Uterus (tissue), 4 donors: ENCODE measurements at places on chromosomes 3 and 15. TPM values are rescaled to one million over a fixed set of nuclear protein-coding genes. Genes with fewer than 3 reads are reported as not detected.
A peak's percentile ranks its signal among the peaks of the same experiment; 100 is the strongest.

SOX14 gene
- not detected for total RNA-seq

DNA sequence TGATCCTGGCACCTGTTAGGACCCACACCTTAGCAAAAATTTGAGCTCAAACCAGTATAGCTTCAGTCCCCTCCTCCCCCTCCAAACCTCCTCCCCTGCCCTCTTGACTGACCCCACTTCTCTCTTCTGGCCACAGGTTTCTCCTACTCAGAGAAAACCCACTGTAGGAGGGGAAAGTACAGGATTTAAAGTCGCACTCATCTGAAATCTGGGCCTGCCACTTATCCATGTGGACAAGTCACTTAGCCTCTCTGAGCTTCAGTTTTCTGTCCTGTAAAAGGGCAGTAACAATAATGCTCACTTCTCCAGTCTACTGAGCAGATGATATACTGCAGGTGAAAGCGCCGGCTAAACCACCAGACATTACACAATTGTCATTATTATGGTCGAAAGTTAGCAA lies 142.7 kb downstream of the MEGF11 start:
- no peak for DNase-seq

- DNase-seq: no peak
Measured at GRCh38 chr3:166211451-166211850, 374.2 kb upstream of the BCHE start.

DNA sequence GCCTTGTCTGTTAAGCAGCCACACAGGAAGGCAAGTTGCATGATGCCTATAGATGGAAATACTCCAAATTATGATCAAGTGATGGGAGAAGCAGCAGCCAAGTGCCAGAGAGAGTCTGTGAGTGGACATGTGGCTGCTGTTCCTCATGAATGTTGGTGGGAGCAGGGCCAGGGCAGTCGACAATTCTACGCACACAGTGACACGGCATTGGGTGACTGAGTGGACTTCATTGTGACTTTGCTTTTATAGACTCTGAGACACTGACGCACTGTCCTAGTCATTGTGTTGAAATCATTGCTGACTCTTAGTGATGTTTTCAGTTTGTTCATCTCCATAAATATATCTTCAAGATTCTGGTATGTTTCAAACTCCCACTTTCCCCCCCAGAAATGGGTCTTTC lies 246.3 kb upstream of the SEMA6D start:
- no peak for DNase-seq

RBP2 gene
- total RNA-seq: not detected

DNA sequence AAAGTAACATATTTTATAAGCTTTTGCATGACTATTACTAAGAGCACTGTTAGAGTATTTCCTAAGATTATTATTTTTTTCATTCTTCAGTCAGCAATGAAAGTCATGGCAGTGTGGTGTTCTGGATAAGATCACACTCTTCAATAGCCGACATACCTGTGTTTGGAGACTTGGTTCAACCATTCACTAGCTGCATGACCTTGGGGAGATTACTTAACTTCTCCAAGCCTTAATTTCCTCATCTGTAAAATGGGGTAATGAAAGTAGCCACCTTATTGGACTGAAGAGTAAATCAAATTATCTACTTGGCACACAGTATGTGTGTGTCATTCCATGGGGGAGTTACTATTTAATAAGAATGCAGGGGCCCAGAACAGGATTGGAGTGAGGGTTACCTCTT lies 24.5 kb upstream of the PCOLCE2 start:
- no peak for DNase-seq

GRCh38 chr15:70954733-70955132 lies 62.1 kb downstream of the LRRC49 start:
- no peak for DNase-seq

DNA sequence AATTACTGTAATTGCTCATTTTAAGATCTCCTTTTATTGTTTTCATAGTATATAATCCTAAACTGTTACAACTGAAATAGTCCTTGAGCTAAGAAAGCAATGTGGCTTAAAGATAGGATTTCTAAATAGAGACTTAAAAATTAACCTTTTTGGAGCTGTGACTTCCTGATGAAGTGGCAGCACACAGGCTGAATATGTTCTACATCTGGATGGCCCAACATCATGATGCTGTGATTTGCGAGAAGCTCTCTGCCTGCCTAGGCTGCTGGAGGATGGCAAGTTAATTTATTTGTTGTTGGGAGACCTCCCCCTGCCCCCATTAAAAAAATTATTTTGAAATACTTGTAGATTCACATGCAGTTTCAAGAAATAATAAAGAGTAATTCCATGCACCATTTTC lies 134.5 kb downstream of the IGF1R start:
- DNase-seq: no peak

GRCh38 chr15:99961011-99961441 lies 227.8 kb upstream of the LYSMD4 start:
- DNase-seq: peak; percentile 13

- no peak for DNase-seq
Measured at GRCh38 chr15:89792106-89792805, 16.1 kb downstream of the MESP2 start.

DNA sequence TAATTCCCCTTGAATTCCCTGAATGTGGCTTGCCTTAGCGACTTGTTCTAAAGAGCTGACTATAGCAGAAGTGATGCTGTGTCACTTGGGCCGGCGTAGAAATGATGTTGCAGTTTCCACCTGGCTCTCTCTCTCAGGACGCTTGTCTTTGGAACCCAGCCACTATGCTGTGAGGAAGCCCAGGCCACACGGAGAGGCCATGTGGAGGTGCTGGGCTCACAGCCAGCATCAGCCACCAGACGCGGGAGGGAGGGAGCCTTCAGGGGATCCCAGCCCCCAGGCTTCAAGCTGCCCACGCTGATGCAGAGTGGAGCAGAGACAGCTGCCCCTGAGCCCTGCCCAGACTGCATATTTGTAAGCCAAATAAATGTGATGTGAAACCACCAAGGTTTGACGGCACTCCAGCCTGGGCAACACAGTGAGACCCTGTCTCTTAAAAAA lies 18.6 kb downstream of the RNU5B-1 start:
- DNase-seq: peak; percentile 41

UROC1 gene
- total RNA-seq: not detected

KBTBD8 gene
- total RNA-seq: 0.98 TPM

GRCh38 chr3:43290956-43291355 lies 4.6 kb downstream of the SNRK start:
- DNase-seq: no peak

GRCh38 chr3:14497321-14497720 lies 42.8 kb downstream of the GRIP2 start:
- DNase-seq: no peak

- DNase-seq: no peak
Measured at GRCh38 chr3:20225769-20226168, 39.8 kb upstream of the SGO1 start.

DNA sequence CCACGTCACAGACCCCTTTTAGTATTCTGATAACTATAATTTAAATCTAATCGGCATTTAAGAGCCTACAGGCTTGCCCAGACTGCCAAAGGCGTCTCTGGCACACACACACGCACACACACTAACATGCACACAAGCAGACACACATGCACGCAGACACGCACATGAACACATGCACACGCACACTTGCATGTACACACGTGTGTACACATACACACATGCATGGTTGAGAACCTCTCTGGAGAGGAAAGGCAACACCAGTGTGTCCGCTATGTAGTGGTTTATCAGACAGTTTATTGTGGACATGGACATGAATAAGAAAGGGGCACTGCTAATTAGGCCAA lies 102.1 kb downstream of the FBLN2 start:
- no peak for DNase-seq

SPINK8 gene
- total RNA-seq: not detected

DNA sequence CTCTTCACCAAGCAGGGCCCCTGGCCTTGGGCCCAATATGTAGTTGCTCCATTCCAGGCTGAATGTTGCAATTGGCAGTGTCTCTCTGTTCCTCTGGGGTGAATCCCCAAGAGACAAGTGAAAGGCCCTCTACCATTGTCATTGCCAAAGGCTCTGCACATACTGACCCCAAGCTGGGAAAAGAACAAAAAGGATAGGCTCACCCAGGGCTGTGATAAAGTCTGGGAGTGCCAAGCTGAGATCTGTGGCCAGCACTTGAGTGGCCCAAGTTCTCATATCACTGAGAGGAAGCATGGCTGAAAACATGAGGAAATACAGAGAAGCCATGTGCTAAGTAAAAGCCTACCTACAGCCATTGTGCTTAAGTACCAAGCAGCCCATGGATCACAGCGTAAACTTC lies 612.2 kb upstream of the EPHA6 start:
- no peak for DNase-seq

GRCh38 chr3:135106445-135106844 lies 311.4 kb downstream of the EPHB1 start:
- no peak for DNase-seq

DNA sequence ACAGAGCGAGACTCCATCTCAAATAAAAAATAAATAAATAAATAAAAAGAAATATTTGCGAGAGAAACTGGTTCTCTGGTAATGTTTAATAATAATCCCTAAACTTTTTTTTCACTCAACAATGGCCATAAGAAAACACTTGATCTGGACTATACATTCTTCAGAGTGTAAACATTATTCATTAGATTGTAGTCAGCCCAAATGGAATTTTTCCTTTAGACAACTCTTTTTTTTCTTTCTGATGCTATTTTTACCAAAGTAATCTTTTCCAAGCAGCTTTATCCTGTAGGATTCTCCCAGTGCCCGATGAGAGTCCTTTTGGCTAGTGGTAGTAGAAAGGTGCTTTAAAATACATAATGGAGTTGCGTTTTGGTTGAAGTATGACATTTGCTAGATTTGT lies 90.4 kb downstream of the NEDD4 start:
- DNase-seq: no peak

GRCh38 chr3:100073714-100074307 lies 40.5 kb downstream of the FILIP1L start:
- DNase-seq: peak; percentile 56

DNA sequence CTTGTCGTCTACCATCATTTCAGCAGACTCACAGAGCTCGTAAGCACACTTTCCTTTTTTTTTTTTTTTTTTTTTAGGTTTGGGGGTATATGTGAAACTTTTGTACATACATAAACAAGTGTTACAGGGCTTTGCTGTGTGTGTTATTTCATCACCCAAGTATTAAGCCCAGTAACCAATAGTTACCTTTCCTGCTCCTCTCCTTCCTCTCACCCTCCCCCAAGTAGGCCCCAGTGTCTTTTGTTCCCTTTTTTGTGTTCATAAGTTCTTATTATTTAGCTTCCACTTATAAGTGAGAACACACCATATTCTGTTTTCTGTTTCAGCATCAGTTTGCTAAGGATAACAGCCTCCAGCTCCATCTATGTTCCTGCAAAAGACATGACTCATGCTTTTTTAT lies 746.8 kb downstream of the GRM7 start:
- DNase-seq: no peak

GRCh38 chr15:58332676-58333400 lies 99.0 kb upstream of the LIPC start:
- no peak for DNase-seq

SCAP gene
- total RNA-seq: 35.6 TPM

- no peak for DNase-seq
Measured at GRCh38 chr3:9818666-9819335, 8.7 kb downstream of the TTLL3 start.

- DNase-seq: no peak
Measured at GRCh38 chr15:85554852-85555521, 174.6 kb downstream of the AKAP13 start.

GRCh38 chr15:67549736-67550135 lies 7.2 kb downstream of the MAP2K5 start:
- DNase-seq: no peak

CHL1 gene
- total RNA-seq: 2.6 TPM

GUCA1C gene
- not detected for total RNA-seq

ZBTB47 gene
- total RNA-seq: 34.3 TPM

PPP1R14D gene
- total RNA-seq: not detected

- DNase-seq: no peak
Measured at GRCh38 chr3:105722943-105723556, 145.8 kb downstream of the CBLB start.

LMOD3 gene
- total RNA-seq: 0.24 TPM

DNA sequence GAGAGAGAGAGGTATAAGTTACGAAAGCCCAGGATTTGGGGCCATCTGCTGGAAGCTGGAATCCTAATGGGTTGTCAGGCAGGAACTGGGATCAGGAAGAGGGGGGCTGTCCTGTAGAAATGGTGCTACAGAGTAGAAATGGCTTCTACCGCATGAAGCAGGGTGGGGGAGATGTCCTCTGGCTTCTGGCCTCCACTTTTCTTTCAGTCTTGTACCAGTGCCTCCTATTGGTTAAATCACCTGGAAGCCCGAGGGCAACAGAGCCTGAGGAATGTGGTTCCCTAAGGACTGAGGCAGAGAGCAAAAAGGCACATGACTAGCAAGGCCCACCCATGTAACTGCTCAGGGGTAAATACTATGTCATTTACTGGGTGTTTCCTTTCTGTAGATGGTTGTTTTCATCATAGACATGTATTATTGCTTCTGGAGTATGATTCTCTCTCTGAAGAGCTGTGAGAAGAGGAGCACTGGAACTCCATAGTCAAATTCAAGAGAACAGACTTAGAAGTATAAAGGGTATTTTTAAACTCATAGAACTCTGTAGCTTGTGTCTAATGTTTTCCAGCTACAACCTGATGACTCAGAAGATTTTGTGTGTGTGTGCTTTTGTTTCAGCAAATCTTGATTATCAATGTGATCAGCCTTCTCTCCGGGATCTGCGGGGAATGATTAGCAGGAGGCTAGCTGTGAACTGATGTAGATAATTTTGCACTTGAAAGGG lies 20.2 kb upstream of the MITF start:
- DNase-seq: no peak

- no peak for DNase-seq
Measured at GRCh38 chr3:196524527-196524926, 9.4 kb upstream of the SMCO1 start.

- no peak for DNase-seq
Measured at GRCh38 chr3:16370872-16371740, 106.1 kb downstream of the OXNAD1 start.

GRCh38 chr15:90334304-90334731 lies 17.8 kb upstream of the ZNF774 start:
- no peak for DNase-seq

GRCh38 chr3:129961141-129961541 lies 13.4 kb upstream of the TRH start:
- DNase-seq: peak; percentile 55

ATG3 gene
- 46.8 TPM for total RNA-seq

EPHB3 gene
- total RNA-seq: 9.4 TPM

- no peak for DNase-seq
Measured at GRCh38 chr3:114743746-114744485, 403.2 kb downstream of the ZBTB20 start.

GRCh38 chr15:63851431-63851830 lies 17.7 kb upstream of the HERC1 start:
- DNase-seq: no peak

DNA sequence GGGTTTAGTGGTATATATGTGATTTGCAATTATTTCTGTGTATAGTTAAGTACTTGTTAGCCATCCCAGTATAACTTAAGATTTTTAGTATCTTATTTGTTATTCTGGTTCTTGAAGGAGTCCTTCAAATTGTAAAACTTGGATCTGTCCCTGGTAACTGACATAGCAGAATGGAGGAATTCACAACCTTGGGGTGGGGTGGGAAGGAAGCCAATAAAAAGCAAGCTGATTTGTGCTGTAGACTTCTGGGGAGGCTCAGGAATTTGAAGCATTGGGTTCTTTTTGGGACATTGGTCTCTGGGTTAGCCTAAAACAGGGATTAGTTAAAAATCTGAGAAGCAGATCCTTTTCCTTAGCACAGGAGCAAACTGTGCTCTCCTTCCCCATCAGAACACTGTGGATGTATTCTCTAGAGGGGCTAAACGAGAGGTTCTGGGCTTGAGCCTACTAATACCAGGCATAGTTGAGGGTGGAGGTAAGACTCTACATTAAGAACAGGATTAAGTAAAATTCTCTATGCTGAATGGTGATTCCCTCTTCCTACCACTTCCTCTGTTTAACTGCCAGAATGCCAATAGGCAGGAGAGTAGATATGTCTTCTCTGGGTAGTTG lies 42.2 kb downstream of the GMPS start:
- DNase-seq: no peak
